ENCODE measurements at places on chromosomes 12 and 14.

GRCh38 chr12:39237004-39237403 lies 205.9 kb downstream of the KIF21A start:
- DNase-seq: no peak

- DNase-seq: no peak
Observed at GRCh38 chr14:59334253-59334652, 130.9 kb downstream of the GPR135 start.

- peak; percentile 9 for DNase-seq
Observed at GRCh38 chr12:66304296-66304900, 2.1 kb downstream of the HELB start.

DNA sequence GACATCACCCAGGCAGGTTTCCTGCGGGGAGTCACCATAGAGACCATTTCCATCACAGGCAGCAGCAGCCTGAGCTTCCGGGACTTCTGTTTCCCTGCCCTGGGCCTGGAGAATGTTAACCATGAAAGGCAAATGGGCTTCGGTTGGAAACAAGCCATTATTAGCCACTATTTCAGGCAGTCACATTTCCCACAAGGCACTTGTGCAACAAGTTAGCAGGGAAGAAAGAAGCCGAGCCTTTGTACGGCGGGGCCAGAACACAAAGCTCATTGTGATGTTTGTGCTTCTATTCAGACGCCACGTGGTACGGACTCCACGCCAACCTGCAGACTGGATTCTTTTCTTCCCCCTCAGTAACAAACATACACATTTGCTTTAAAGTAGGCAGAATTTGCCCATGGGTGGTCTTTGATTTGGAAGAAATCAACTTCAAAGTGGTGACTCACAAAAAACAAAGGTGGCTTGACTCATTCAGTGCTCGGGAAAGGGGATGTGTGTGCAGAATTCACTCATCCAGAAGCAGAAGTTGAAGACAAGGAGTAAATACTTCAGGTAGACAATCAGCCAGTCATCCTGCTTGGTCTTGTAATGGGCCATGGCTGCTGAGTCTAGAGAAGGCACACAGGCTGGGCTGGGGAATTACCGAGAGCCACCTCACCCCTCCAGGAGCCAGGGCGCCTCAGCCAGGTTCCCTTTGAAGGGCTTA lies 154.2 kb upstream of the PRMT8 start:
- DNase-seq: no peak

DNA sequence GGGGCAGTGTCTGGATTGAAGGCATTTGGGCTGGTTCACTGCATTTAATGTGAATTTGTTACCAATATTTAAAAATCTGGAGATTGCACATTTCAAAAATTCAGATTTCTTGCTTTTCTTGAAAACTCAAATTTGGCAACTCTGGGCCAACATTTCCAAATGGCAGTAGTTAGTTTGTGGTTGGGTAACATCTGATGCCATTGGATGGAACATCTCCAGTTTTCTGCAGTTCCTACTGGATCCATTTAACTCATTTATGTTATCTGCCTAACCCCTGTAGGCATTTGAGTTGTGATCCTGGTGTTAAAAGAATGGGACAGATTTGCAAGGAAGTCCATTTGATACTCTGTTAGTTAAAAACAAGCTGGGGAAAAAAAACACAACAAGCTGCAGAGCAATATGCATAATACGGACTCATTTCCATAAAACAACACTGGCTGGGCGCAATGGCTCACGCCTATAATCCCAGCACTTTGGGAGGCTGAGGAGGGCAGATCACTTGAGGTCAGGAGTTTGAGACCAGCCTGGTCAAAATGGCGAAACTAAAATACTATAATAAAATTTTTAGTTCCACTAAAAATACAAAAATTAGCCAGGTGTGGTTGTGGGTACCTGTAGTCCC lies 7.9 kb downstream of the EIF2B2 start:
- DNase-seq: no peak

- no peak for DNase-seq
Observed at GRCh38 chr12:42987216-42987650, 397.7 kb upstream of the PRICKLE1 start.

- no peak for DNase-seq
Observed at GRCh38 chr12:18145924-18146323, 55.9 kb upstream of the RERGL start.

DNA sequence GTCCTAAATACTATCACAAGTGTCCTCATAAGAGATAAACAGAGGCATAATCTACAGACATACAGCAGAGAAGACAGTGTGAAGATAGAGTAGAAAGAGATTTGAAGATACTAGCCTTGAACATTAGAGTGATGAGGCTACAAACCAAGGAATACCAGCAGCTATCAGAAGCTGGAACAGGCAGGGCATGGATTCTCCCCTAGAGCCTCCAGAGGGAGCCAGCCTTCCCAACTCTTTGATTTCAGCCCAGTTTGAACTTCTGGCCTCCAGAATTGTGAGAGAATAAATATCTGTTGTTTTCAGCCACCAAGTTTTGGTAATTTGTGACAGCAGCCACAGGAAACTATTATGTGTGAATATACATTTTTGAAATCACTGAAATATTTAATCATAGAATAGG lies 47.2 kb downstream of the CCDC91 start:
- no peak for DNase-seq
